ENCODE measurements at places on chromosomes 2 and 18.
A peak's percentile ranks its signal among the peaks of the same experiment; 100 is the strongest.

DNA sequence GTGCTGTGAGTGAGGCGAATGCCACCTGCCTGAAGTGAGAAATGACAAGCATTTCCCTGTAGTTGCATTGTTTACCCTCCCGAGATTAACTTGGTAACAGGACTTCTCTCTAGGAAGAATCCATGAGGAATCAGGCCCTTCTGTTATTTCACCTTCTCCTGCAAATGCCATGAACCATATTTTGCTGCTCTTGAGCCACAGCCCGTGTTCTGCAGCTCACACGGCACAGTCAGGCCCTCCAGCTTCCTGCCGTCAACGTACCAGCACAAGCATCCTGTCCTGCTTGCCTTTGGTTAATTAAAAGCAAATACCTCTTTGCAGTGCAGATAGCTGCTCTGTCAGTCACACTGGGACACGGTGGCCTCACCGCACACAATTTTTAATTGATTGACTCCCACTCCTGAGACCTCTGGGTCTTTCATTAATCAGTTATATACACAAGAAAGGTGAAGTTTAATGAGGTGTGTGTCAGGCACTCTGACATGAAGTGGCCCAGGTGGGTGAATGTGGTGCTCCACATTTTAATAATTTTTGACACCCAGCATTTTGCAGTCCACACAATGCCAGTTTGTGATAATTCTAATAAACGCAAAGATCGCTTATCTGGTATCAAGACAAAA, 95.3 kb upstream of the ASB18 start:
- DNase-seq, result no peak

- no peak for DNase-seq
Measured at GRCh38 chr2:222440673-222441422, 16.5 kb downstream of the SGPP2 start.

- DNase-seq, result no peak
Measured at GRCh38 chr2:67159929-67160328, 237.2 kb upstream of the ETAA1 start.

DNA sequence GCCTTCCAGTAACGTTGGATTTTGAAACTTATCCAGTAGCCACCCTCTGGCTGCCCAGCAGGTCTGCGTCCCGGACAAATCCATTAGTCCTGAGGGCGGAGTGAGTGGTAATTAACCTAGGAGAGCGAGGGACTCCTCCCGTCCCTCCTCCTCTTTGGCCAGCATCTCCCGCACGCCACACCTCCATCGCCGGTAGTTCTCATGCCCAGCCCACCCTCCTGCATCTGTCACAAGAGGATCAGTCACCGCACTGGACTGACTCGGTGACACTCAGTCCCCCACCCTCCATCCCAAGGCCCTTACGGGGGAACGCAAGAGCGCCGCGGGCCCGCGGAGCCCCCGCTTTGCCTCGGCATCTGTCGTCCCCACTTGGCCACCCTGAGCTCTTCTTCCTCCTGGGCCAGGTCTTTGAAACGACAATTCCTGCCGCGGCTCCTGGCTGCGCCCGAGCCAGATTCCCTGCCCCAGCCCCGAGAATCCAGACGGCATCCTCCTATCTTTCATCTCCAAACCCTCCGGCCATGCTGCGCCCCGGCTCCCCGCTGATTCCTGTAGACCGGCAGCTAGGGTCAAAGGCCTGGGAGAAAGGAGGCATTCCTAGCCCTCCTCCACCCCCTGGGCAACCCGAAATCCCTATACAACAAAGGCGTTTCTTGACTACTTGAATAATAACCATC, 77.5 kb downstream of the EIF2AK3 start:
- no peak for DNase-seq

GRCh38 chr2:223580951-223581350, 21.2 kb downstream of the SCG2 start:
- no peak for DNase-seq

DNA sequence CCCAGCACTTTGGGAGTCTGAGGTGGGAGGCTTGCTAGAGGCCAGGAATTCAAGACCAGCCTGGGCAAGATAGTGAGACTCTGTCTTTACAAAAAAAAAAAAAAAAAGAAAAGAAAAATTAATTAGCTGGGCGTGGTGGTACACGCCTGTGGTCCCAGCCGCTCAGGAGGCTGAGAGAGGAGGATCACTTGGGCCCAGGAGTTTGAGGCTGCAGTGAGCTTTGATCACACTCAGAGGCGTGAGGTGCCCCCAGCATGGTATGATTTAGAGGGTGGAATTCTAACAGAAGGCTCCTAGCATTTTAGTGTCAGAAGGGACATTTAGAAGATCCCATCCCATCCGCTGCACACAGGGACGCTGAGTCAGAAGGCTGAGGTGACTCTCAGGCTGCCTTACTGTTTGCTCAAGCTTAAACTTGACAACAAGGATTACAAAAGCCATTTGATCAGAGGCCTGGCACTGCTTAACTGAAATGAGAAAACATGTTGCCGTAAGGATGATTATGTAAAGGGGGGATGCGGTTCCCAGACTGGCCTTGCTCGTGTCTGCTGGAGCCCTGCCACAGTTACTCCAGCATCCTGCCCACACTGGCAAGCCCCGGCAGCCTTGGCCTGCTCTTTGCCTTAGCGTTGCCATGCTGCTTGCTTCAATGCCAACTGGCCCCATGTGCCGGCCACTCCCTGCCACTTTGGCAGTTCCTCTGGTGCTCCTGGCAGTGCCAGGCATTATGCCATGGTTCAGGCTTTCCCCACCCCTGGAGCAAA, 45.6 kb upstream of the SLC1A4 start:
- DNase-seq, result no peak

GRCh38 chr2:20071397-20072383, 20.3 kb upstream of the LAPTM4A start:
- DNase-seq, result peak; percentile 90

- no peak for DNase-seq
Measured at GRCh38 chr2:53424902-53425301, 342.7 kb upstream of the CHAC2 start.

- DNase-seq, result no peak
Measured at GRCh38 chr2:215835657-215836056, 177.7 kb downstream of the MREG start.

DNA sequence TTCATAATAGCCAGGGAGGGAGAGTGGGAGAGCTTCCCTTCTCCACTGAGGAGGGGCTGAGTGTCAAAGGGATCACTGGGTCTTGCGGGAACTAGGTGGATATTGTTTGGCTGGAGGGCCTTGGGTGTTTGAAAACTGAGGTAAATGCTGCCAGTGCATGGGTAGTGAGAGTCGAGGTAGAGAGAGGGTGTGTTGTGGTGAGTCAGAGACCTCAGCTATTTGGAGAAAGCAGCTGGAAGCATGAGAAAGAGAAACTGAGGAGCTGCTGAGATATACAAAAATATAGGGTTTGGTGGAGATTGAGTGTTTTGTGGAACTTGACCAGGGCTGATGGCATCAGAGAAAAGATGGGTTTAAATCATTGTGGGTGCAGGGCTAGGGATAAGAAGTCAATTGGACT, 127.0 kb upstream of the CCDC195 start:
- no peak for DNase-seq

DNA sequence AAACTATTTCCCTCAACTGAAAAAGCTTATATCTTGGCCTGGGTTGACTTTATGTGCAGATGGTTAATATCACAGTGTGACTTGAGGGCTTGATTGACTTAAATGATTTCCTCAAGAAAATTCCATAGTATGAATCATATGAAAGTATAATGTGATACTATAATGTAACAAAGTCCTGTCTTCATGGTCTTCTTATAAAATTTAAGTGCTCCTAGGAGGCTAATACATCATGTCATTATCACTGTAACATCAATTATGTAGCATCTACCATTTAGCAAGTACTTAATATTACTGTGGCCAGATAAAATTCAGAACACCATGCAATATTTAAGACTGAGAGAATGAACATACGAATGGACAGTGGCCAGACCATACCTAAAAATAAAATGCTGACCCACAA, 276.1 kb downstream of the RIT2 start:
- DNase-seq, result no peak

DNA sequence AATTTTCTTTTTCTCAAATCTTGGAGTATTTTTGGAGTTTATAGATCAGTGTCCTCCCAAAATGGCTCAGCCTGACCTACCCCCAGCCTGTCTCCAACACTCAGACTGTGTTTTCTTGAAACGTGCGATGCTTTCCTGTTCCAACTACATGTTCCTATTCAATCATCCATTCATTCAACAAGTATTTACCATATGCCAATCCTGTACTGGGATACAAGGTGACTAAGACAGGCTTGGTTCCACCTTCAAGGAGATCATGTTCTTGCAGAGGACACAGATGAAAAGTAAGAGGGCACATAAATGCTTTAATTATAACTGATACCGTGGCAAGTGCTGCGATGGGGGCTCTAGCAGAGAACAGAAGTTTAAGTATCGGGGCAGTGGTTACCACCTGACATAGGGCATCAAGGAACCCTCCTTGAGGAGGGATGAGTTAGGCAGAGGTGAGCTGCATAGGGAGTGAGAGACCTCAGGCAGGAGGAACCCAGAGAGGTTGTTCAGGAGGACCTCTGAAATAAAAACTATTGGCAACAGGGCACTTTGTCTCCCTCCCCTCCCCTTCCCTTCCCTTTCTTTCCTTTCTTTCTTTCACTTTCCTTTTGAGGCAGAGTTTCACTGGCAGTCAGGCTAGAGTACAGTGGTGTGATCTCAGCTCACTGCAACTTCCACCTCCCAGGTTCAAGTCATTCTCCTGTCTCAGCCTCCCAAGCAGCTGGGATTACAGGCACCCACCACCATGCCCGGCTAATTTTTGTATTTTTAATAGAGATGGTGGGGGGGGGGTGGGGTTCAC, 469.0 kb downstream of the EPHA4 start:
- no peak for DNase-seq

- no peak for DNase-seq
Measured at GRCh38 chr2:165745916-165746315, 48.1 kb downstream of the GALNT3 start.

DNA sequence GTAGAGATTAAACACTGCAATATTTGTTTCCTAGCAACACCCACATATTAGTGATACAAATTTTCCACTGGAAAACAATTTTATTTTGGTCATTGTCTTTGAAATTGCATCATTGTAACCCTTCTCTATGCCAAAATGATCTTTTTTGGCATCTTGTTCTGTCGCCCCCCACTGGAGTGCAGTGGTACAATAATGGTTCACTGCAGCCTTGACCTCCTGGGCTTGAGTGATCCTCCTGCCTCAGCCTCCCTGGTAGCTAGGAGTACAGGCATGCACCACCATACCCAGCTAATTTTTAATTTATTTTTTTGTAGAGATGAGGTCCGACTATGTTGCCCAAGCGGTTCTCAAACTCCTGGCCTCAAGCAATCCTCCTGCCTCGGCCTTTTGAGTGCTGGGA, 117.4 kb downstream of the PIK3C3 start:
- no peak for DNase-seq

DNA sequence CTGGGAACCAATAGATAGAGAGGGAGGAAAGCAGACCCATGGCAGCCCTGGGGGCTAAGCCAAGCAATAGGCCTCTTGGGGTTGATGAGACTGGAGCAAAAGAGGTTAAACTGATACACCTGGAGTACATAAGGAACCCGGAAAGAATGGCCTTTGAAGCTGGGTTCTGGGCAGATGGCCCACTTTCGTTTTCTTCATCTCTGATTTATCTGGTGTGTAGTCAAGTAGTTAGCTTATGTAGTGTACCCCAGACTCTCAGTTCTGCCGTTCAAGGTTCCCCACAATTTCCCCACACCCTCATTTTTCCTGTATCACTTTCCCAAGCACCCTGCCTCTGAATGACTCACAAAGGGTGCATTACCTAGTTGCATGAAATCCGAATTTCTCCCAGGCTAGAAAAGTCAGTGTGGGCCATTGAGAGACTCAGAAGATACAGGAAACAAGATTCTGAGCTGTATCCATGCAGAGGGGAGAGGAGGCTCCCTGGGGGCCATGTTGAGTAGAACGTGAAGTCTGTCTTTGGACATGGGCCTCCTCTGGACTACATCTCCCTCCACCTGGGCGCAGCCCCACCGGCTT, 235.0 kb downstream of the LOXHD1 start:
- DNase-seq, result no peak

DNA sequence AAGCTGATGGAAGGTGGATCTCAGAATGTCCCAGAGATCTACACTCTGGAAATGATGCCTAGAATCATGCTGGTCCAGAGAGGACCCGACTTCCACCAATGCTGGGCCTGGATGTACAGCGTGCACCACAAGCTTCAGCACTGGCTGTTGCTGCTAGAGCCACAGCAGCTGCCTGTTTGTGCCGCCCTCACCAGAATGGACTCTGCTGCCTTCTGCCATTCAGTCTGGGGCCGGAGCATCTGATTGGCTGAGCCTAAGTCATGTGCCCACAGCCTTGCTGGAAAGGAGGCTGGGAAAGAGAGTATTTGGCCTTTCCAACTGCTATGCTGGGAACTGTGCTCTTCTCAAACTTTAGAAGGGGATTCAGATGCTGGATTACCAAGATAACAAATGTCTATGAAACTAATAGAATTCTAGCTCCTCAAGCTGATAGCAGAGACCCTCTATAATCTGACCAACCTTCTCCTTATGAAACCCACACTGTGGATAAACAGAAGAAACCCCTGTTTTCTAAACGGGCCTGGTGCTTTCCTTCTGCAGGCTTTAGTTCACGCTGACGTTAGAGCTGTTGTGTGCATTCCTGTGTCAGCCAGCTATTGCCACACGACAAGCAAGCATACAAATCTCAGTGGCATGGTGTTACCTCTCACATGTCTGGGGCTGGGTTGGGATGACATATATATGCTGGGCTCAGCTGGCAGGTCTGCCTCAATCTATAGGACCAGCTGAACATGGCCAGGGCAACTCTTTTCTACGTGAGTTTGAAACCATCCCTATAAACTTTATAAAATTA, 4.1 kb upstream of the LOXHD1 start:
- DNase-seq, result peak; percentile 11

DNA sequence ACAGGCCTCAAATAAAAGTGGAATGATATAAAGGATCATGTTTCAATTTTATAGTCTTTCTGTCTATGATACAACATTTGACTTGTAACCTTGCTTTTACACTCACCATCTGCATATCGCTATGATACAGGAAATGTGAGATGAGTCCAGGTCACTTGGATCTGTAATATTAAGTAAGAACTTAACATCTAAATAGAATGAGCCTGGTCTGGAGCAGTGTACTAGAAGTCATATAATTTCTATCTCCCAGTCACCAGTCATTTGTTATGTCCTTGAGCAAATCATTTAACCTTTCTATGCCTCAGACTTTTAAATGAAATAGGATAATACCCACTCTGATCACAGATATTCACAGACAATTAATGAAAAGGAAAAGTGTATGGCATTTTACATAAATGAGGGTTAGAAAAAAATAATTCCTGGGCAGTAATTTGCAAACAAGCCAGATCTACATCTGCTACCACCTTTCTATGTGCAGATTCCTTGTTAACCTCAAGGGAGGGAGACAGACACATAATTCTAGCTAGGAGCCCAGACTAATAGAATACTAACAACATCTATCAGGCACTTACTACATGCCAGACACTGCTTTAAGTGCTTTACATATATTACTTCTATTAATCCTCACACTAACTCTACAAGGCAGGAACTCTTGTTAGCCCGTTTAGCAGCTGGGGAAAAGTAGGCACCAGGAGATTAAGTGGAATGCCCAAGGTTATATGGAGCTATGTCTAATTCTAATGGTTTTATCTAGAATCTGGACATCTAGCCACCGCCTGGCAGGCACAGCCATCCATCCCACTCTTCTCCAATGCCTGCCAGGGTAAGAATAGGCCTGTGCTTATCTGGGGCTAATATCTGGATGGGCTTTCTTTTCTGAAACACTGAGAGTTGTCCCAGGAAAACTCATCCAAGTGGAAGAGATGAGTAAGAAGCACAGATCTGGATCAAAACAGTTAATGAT, 313.6 kb upstream of the CDH20 start:
- DNase-seq, result no peak

GRCh38 chr2:63054841-63055225, 4.2 kb downstream of the OTX1 start:
- no peak for DNase-seq

- no peak for DNase-seq
Measured at GRCh38 chr2:159030674-159031380, 62.4 kb downstream of the TANC1 start.
